Fibroblast of skin of left quadriceps (primary cell): ENCODE measurements at places on chromosomes 5 and 9.

- peak; percentile 21 for DNase-seq
These were observed 61.3 kb upstream of the MOCS2 start for GRCh38 chr5:53170746-53171349.

- DNase-seq = no peak
These were observed 21.6 kb downstream of the NFX1 start for GRCh38 chr9:33311953-33312352.

GRCh38 chr5:174625591-174626350 is 98.6 kb upstream of the MSX2 start:
- DNase-seq = no peak

DNA sequence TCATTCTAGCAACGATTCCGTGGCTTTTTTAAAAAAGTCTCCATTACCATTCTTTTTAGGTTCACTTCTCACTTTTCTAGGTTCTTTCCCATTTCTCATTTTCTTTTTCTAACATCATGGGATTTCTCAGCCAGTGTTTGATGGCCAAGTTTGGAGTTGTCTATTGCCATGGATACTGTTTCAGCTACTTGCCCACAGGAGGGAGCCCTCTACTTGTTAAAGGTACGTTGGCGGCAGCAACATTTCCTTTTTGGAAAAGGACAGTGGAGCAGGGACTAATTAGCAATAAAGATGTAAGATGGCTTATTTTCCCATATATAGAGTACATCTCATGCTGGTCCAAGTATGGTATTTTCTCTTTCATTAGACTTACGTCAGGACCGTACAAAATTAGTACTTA is 2257.5 kb upstream of the C9orf72 start:
- peak; percentile 3 for DNase-seq

- DNase-seq = peak; percentile 56
These were observed 1215.0 kb upstream of the CDH9 start for GRCh38 chr5:28253431-28253830.

DNA sequence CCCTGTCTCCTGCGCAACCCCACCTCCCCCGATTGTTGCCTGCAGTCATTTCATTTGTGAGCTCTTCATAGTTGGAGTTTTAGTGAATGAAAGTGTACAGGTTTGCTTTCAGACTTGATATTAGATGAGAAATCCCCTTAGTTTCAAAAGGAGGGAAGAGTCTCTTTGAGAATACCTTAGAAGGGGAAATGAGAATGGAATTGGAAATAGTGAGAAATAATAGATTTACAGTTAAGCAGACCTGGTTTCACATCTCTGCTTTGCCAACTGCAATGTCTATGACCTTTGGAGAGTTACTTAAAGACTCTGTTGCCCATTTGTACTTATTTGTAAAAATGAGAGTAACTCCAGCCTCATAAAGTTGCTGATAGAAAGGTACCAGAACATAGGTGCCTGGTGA is 120.4 kb downstream of the ZNF462 start:
- DNase-seq = no peak

- DNase-seq = no peak
These were observed 60.1 kb downstream of the KCTD16 start for GRCh38 chr5:144230806-144231205.

GRCh38 chr5:1061916-1062315 is 49.9 kb downstream of the SLC12A7 start:
- DNase-seq = no peak

DNA sequence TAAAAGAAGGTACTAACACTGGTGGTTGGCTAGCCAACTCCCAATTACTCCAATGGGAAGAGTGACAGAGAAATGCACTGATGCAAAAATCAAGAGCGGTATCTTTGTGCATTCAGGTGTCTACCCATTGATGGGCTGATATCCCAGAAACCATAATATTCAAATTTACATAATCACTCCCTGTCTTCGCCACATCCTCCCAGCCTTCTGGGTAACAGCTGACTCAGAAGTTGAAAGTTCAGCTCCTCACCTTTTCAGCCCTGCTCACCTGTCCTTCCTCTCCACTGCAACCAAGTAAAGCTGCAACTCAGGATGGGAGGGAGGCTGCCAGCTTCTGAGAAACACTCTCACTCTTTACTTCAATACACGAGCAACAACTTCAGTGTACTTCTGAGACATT is 6.9 kb downstream of the SUSD1 start:
- DNase-seq = no peak

- DNase-seq = no peak
These were observed 183.1 kb downstream of the PALM2AKAP2 start for GRCh38 chr9:109963079-109963478.

DNA sequence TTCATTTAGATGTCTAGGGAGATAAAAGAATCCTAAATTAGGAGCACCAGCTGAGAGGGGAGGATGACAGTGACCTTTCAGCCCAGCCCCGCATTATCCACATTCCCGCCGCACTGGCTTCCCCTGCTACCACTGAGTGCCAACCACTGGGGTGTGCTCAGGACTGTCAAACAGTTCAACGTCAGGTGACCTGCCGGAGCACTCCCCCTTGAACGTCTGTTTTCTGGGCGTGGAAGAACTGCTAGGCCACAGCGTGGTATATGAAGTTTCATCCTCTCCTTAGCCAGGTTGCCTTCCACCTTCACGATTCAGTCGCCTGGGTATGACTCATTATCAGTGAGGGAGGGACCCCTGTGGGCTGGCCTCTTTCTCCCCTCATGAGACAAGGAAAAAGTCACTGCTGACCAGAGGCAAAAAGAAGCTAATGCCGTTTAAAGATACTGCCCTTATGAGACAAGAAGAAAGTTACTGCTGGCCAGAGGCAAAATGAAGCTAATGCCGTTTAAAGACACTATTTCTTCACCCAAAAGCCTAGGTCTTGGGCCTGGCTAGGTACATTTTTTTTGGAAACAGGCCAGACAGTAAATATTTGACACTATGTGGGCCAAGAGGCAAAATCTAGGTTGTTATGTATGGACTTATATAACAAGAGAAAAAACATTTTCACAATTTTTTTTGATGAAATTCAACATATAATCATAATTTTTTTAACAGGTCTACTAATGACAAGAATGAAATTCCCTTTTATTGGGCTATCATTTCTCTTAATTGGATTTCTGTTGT is 4.6 kb downstream of the NMRK1 start:
- DNase-seq = no peak

DNA sequence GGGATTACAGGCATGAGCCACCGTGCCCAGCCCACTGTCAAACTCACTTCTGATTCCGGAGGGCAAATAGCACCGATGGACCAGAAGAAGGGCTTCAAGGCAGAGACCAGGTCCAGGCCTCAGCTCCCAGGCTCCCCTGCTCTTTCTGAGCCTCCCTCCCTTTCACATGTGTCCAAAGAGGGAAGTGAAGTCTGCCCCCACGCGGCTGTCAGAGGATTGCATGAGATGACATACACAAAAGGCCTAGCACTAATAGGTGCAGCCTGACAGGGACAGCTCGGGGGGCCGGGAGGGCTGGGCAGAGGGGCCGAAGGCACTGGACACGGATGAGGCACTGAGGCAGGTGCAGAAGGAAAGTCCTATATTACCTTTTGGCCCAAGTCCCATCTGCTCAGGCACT is 16.1 kb downstream of the FBP1 start:
- DNase-seq = peak; percentile 3
